ENCODE measurements at places on chromosomes 7 and 10.
A peak's percentile ranks its signal among the peaks of the same experiment; 100 is the strongest.

- no peak for DNase-seq
Observed at GRCh38 chr7:43756368-43757072, 2.0 kb upstream of the BLVRA start.

DNA sequence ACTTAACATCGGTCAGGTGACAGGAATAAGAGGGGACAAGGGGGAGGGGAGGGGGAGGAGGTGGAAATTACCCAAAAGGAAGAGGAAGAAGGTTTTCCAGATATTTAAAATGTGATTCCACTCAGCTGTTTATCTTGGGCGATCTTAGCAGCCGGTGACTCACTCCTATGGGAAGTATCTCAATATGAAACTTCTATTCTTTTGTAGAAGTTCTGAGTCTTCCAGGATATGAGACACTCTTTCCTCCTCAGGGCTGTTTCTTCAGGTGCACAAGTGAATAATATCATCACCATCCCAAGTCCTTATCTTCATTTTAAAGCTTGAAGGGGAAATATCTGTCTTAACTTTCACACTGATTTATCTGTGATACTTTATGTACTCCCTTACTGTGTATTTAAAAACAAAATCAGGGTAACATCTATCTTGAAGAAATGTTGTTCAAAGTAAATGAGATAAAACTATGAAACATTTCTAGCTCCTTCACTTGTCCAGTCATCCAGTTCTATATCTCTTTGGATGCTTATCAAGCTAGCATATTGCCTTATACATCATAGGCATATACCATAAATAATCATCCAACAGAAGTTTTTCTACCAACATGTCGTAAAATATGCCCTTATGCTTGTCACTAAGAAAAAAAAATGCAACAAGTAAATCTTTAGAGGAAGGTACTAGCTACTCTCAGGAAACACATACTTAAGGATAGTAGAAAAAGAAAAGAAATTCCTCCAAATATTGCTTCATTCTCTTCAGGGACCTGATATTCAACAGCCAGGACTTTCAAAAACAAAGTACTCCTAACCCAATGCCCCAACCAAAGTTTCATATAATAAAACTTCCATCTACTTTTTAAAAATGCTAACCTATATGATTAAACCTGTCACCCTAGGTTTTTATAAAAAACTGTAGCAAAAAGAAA, 13.7 kb downstream of the DOCK4 start:
- no peak for DNase-seq

DNA sequence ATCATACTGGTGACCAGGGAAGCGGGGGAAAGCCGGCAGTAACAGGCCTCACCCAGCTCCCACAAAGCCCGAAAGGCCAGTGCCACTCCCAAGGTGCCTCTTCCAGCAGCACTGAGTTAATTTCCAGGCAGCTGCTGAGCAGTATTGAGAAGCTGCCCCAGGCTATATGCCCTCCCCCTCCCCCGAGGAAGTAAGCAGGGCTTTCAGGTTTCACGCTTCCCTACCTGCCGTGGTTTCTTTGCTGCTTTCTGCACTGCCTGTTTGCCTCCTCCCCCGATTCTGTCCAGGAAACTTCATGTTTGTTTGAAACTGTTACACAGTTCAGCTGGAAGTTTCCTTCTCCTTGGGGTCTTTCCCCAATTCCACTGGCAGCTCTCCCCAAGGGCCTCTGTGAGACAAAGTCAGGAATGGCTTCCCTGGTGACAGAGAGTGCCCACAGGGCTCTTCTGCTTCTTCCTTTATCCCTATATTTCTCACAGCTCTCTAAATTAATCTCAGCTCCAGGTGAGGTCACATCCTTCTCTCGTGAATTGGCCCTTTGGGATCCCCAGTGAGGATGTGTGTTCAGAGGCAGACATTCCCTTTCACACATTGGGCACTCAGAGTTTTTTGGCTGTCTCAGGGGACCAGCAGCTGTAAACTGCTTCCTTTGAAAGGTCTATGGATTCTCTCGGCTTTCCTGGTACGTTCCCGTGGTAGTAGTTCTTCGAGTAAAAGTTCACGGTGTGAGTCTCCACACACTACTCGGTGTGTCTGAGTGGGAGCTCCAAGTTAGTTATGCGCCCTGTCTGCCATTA, 19.4 kb downstream of the C1GALT1 start:
- DNase-seq: no peak

DNA sequence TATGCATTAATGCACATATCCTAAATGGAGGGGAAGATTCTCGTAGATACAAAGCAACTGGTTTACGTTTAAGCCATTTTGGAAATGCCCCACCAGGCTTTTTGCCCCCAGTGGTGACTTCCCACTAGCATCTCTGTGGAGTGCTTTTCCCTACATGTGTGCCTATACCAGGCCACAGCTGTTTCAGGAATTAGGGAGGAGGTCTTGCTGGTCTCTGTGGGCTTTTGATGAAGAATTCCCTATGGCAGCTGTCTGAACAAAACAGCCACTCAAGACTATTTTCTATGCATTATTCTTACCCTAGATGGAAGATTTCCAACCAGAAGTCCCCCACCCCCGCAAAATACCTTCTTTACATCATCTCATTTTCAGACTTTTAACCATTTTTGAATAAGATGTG, 52.0 kb upstream of the NMT2 start:
- no peak for DNase-seq

DNA sequence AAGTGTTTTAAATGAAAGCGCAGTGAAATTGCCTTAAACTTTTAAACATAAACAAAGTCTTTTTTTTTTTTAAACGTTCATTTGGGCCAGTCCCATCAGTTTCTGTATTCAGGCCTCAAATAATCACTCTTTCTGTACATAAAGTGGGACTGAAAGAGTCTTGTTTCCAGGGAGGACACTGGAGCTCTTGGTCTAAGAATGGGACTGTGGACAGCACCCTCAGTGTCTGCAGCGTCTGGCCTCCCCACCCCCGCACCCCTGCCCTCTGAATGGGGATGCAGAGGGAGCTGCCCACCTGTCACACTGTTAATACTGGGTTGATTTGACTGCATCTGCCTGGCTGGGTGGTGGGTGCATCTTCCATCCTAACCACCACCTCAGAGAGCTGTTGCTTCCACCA, 5.2 kb downstream of the ZNF365 start:
- DNase-seq: no peak

- DNase-seq: no peak
Observed at GRCh38 chr10:104541820-104542219, 99.3 kb upstream of the SORCS3 start.

DNA sequence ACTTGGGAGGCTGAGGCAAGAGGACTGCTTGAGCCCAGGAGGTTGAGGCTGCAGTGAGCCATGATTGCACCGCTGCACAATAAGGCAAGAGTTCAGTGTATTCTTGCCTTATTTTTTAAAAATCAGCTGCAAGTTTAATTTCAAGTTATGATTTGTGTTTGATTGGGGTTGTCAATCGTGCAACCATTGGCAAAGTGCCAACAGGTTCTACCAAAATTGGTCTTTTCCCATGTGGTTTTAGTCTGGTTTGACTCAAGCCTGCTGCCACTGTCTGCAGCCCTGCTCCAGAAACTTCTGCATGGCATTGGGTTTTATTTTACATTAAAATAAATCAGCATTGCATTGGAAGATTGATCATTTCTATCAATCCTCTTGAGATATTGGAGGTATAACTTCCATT, 72.7 kb downstream of the PTPRE start:
- DNase-seq: no peak

- no peak for DNase-seq
Observed at GRCh38 chr7:88102675-88103074, 117.2 kb downstream of the SRI start.

DNA sequence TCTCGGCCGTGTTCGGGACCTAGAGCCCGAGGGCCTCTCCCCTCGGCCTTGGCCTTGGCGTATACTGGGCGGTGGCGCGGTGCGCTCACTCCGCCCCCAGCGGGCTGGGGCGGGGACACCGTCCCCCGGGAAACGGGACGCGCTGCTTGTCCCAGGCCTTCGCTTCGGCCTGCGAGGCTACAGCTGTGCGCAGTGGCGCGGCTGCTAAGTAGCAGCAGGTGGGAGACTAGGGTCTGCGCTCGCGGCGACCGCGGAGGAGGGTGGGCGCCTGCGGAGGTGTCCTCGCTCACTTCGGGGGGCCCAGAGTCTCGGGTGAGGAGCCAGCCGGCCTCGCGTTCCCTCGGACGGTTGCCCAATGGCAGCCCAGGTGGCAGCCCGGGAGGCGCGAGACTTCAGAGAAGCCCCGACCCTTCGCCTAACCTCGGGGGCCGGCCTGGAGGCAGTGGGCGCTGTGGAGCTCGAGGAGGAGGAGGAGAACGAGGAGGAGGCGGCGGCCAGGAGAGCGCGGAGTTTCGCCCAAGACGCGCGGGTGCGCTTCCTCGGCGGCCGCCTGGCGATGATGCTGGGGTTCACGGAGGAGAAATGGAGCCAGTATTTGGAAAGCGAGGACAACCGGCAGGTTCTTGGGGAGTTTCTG, at the start of gene DNAH11:
Gene DNAH11 (plus strand): TSS at position 149 of the 637 bp plus-strand sequence. CDS start 207 bp downstream, at position 356.
- DNase-seq: peak; percentile 20

GRCh38 chr7:88268051-88268450, 38.6 kb downstream of the STEAP4 start:
- no peak for DNase-seq

- no peak for DNase-seq
Observed at GRCh38 chr7:30487371-30487770, 8.8 kb upstream of the NOD1 start.

DNA sequence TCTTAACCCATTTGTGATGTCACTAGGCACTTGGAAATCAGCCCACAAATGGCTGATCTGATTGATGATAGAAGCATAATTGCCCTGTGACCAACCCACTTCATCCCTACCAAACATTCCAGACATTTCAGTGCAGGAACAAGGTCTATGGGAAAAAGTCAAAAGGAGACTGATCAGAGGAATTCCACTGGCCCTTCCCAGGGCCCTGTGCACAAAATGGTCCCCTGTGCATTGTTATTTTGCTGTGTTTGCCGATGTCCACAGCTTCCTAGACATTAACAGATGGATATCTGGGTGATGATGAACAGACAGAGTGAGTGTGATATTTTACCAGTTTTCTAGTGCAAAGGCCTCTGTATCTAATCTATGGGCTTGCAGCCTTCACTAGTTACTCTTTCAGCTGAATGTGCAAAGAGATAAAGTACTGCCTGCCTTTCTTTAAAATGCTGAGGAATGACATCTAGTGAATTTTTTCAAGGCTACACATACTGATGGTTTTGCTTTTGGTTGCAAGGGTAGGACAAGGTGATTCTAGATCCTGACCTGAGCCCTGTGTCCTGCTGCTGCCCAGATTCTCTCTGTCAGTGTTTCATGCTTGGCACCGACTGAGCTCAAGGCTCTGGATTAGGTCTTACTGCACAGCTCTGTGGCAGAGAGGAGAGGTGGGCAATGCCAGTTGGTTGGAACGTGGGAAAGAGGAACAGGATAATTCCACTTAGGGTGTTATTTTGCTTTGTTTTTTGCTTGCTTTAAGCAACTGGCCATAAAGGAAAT, 55.4 kb downstream of the CALD1 start:
- no peak for DNase-seq

DNA sequence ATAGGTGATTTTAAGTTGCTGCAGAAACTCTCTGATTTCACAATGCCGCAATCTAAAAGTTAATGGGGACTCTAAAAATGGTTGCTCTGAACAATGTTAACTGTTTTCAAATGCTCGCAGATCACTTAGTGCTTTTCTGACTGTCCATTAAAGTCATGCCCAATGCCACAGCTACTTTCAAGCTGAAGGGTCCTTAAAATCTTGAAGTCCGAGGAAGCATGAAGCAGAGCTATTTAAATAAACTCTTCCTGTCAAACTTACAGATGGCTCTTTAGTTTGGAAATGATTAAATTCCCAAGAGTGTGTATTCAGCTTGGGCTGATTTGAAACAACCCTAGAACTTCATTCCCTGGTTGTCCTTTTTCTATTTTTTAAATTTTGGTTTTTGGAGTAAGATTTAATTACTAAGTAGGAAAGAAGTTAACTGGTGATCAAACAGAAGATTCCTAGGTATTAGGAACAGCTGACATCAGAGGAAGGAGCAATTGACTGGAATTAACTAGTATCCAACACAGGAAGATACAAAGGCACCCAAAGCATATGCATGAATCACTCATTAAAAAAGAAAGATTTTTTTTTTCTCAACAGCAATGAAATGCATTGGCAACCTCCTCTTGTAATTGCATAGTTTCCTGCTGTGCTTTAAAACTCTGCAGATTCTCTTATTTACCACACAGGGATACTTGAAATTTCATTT, 105.1 kb downstream of the NRP1 start:
- no peak for DNase-seq

GRCh38 chr7:81367326-81367931, 402.4 kb downstream of the HGF start:
- DNase-seq: no peak

- no peak for DNase-seq
Observed at GRCh38 chr7:132336797-132337196, 239.5 kb downstream of the PLXNA4 start.

GRCh38 chr7:106982415-106982814, 62.1 kb upstream of the PRKAR2B start:
- peak; percentile 53 for DNase-seq

GRCh38 chr7:33108554-33109004, 625 bp downstream of the RP9 start:
- DNase-seq: no peak

DNA sequence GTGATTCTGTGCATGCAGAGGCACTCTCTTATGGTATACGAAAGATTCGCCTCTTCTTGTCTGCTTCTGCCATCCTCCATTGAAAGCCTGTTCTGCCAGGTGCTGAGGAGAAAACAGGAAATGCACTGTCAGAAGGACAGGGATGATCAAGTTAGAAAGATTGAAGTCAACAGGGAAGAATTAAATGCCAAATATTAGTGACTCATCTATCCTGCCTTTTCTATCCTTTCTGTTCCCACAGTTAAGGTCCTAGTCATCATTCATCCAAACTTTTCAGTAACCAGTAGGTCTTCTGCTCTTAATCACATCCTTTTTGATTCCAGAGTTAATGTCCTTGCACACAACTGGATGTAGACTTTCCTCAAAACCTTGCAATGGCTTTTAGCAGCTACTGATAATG, 4.8 kb upstream of the ZNF783 start:
- DNase-seq: no peak

DNA sequence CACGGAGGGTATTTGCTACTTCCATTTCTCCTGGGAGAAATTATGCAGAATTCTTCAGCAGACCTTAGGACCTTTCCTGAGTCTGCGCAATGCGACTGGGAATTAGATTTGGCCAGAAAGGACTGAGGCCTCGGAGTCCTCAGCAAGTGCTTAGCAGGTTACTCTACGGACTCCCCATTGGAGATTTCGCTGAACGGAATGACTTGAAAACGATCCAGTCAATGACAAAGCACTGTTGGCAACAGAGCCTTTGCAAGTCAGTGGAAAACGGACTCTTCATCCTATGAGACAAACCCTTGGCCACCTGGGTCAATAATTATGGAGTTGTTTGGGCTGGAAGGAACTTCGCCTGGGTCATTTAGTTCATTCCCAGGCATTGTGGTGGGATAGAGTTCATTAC, 107.4 kb downstream of the FAM204A start:
- DNase-seq: no peak

DNA sequence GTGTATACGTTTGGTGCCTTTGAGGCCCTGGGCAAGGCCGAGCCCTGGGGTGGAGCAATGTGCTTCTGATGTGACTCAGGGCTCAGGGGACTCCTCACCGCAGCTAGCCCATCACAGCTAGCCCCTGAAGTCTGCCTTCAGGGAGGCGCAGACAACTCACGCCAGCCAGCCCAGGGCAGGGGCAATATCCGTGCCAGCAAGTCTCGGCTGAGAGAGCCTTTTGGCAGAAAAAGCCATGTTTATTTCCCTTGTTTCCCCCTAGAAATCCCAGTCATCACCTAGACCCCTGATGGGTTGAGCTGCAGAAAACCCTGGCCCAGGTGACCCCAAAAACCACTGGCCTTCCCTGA, 90.4 kb downstream of the CHST15 start:
- DNase-seq: no peak
